ENCODE measurements at places on chromosomes 7 and 10.

GRCh38 chr10:101691081-101691480 lies 3.9 kb downstream of the FBXW4 start:
- no peak for DNase-seq

- DNase-seq = no peak
Measured at GRCh38 chr7:144957998-144958397, 122.1 kb upstream of the TPK1 start.

GRCh38 chr7:23065974-23066373 lies 39.6 kb upstream of the KLHL7 start:
- DNase-seq = peak; percentile 75

- DNase-seq = no peak
Measured at GRCh38 chr10:133379801-133380666, 972 bp downstream of the PAOX start.
